ENCODE measurements at places on chromosomes 13 and 19. TPM values are rescaled to one million over a fixed set of nuclear protein-coding genes. Genes with fewer than 3 reads are reported as not detected.

- peaks cover 3% of the 10 kb centered on the region for H3K27me3 ChIP-seq
- H3K36me3 ChIP-seq = no peaks in the 10 kb centered on the region
- DNase-seq = no peak
- no peak overlapping the region for H3K4me3 ChIP-seq
- peaks cover 8% of the 10 kb centered on the region for H3K4me1 ChIP-seq
Observed at GRCh38 chr19:43818500-43818899, 8.6 kb upstream of the ZNF283 start.

DNA sequence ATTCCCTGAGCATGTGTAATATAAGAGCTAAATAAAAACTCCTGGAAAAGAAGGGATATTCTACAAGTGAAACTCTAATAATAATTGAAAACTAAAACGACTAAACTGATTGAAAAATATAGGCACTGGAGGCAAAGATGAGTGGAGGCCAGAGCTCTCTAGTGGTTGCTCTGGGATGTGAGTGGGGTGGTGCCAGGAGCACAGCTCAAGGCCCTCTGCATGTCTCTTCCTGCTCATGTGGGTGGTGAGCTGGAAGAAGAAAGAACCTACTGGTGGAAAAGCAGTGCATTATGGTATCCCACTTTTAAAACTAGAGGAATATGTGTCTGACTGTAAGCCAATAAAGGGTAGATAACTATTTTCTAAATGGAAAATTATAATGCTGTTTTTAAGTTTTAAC lies 15.8 kb upstream of the ARHGEF7 start:
- H3K27ac ChIP-seq = no peak overlapping the region
- peaks cover 26% of the 10 kb centered on the region for H3K27me3 ChIP-seq
- no peak for DNase-seq
- no peaks in the 10 kb centered on the region for H3K36me3 ChIP-seq

- H3K27me3 ChIP-seq = no peaks in the 10 kb centered on the region
- no peaks in the 10 kb centered on the region for H3K36me3 ChIP-seq
- no peak overlapping the region for H3K27ac ChIP-seq
- H3K4me3 ChIP-seq = no peak overlapping the region
Observed at GRCh38 chr13:39034085-39034484, 3.8 kb downstream of the PROSER1 start.

DNA sequence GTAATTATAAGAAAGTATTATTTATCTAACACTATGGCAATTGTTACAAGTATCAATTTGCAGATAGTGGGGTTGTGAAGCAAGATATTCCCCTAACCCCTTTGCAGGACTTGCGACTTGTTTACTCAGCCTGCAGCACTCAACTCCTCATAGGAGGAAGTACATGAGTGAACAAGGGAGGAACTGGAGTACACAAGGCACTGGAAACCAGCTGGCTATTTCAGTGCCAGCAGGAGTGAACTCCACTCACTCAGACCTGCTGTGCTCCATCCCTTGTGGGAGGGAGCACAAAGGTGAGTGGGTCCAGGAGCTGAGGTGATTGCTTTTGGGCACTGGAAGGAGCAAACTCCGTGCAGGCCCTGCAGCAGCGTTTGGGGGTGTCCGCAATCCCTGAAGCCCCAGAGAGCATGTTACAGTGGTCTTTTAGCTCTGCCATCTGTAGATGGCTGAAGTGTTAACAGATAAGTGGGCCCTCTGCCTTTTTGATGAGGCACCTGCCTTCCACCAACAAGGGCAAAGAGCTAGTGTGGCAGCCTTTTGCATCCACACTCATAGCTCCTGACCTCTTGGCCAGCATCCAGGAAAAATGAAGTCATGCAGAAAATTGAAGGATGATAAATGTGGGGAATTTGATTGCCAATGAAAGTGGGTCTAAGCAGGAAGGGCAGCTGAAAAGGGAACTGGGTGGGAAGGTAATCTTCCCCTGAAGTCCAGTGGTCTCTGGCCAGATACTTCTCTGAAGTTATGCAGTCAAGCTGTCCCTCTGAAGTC lies 802.2 kb upstream of the MIR17HG start:
- H3K4me3 ChIP-seq = no peak overlapping the region
- H3K36me3 ChIP-seq = no peaks in the 10 kb centered on the region
- DNase-seq = no peak
- H3K27ac ChIP-seq = no peak overlapping the region
- no peaks in the 10 kb centered on the region for H3K27me3 ChIP-seq
- no peaks in the 10 kb centered on the region for H3K4me1 ChIP-seq

- H3K4me1 ChIP-seq = no peaks in the 10 kb centered on the region
- no peaks in the 10 kb centered on the region for H3K27me3 ChIP-seq
- no peak overlapping the region for H3K4me3 ChIP-seq
Observed at GRCh38 chr13:85316506-85317025, 482.7 kb downstream of the SLITRK6 start.

DNA sequence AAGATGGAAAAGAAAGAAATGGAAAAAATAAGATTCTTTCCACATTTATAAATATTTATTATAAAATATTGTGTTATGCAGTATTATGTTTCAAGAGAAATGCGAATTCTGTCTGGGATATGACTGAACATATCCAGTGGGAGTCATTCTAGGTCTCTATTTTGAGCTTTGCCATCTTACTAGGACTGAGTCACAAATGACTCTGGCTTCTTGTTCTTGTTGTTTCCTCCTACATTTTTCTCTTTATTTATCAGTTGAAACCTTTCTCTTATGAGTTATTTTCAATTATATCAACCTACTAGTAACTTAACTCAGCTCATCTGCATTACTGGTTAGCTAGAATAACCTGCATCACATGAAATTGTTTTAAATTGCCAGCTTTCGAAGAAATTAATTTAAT lies 1247.3 kb downstream of the SLITRK1 start:
- no peaks in the 10 kb centered on the region for H3K36me3 ChIP-seq
- H3K4me1 ChIP-seq = no peaks in the 10 kb centered on the region
- no peak overlapping the region for H3K4me3 ChIP-seq
- no peak overlapping the region for H3K27ac ChIP-seq
- no peak for DNase-seq

DNA sequence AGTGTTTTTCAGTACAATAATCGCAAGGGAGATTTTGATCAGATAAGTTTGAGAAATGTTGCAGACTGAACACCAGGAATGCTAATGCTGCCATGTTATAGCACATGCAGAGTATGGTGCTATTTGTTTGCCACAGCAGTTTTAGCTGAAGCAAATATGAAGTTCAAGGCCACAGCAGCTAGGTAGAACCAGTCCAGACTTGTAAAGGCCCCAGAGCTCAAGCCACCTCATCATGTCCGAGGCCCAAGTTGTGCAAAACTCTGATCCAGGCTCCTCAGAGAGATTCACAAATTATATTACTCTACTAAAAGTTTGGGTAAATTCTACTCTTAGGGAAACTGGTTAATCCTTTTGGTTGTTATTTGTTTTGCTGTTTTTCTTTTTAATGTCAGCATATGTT lies 2702.6 kb downstream of the PCDH9 start:
- no peaks in the 10 kb centered on the region for H3K4me1 ChIP-seq
- no peaks in the 10 kb centered on the region for H3K36me3 ChIP-seq
- no peaks in the 10 kb centered on the region for H3K27me3 ChIP-seq
- H3K27ac ChIP-seq = no peak overlapping the region

GRCh38 chr13:59360916-59361315 lies 802.8 kb downstream of the DIAPH3 start:
- H3K4me1 ChIP-seq = no peaks in the 10 kb centered on the region
- H3K36me3 ChIP-seq = no peaks in the 10 kb centered on the region
- H3K27ac ChIP-seq = no peak overlapping the region
- no peaks in the 10 kb centered on the region for H3K27me3 ChIP-seq
- no peak for DNase-seq

DNA sequence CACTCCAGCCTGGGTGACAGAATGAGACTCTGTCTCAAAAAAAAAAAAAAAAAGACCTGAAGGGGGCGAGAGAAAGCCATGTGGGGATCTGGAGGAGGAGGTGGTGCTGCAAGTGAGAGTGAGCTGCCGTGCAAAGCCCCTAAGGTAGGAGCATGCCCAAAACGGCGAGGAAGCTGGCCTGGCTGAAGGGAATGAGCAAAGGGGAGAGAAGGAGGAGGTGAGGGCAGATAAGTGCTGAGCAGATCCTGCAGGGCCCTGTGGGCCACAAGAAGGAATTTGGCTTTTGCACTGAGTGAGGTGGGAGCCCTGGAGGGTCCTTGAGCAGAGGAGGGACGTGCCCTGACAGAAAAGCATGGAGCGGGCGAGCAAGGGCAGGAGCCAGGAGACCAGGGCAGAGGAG lies 19.4 kb upstream of the ADGRE5 start:
- H3K36me3 ChIP-seq = no peaks in the 10 kb centered on the region
- no peak overlapping the region for H3K27ac ChIP-seq

DNA sequence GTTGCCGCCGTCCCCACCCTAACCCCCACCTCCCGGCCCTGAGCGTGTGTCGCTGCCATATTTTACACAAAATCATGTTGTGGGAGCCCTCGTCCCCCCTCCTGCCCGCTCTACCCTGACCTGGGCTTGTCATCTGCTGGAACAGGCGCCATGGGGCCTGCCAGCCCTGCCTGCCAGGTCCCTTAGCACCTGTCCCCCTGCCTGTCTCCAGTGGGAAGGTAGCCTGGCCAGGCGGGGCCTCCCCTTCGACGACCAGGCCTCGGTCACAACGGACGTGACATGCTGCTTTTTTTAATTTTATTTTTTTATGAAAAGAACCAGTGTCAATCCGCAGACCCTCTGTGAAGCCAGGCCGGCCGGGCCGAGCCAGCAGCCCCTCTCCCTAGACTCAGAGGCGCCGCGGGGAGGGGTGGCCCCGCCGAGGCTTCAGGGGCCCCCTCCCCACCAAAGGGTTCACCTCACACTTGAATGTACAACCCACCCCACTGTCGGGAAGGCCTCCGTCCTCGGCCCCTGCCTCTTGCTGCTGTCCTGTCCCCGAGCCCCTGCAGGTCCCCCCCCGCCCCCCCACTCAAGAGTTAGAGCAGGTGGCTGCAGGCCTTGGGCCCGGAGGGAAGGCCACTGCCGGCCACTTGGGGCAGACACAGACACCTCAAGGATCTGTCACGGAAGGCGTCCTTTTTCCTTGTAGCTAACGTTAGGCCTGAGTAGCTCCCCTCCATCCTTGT lies 6.4 kb downstream of the YIPF2 start:
- no peak overlapping the region for H3K27ac ChIP-seq
- no peak for DNase-seq
- no peaks in the 10 kb centered on the region for H3K27me3 ChIP-seq
- no peaks in the 10 kb centered on the region for H3K4me1 ChIP-seq

DNA sequence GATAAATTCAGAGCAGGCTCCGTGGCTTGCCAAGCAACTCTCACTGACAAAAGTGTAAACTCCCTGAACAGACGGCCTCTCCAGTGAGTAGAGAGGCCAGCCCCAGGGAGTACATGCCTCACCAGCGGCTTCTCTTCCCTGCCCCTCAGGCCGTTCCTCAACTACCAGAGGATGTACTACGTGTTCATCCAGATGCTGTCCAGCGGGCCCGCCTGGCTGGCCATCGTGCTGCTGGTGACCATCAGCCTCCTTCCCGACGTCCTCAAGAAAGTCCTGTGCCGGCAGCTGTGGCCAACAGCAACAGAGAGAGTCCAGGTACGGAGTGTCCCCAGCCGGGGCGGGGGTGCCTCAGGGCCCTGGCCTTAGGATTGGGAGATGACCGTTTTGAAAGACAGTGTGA lies 93.4 kb upstream of the MCF2L start:
- DNase-seq = no peak
- H3K27me3 ChIP-seq = no peaks in the 10 kb centered on the region
- no peak overlapping the region for H3K27ac ChIP-seq
- no peaks in the 10 kb centered on the region for H3K36me3 ChIP-seq
- H3K4me1 ChIP-seq = no peaks in the 10 kb centered on the region

GRCh38 chr13:79258489-79258888 lies 147.6 kb downstream of the RBM26 start:
- H3K27ac ChIP-seq = no peak overlapping the region
- no peaks in the 10 kb centered on the region for H3K27me3 ChIP-seq
- DNase-seq = no peak
- no peak overlapping the region for H3K4me3 ChIP-seq

GRCh38 chr13:61734683-61735082 lies 319.0 kb upstream of the PCDH20 start:
- H3K27me3 ChIP-seq = no peaks in the 10 kb centered on the region
- no peak overlapping the region for H3K27ac ChIP-seq
- H3K4me3 ChIP-seq = no peak overlapping the region
- no peaks in the 10 kb centered on the region for H3K36me3 ChIP-seq
- no peak for DNase-seq

DNA sequence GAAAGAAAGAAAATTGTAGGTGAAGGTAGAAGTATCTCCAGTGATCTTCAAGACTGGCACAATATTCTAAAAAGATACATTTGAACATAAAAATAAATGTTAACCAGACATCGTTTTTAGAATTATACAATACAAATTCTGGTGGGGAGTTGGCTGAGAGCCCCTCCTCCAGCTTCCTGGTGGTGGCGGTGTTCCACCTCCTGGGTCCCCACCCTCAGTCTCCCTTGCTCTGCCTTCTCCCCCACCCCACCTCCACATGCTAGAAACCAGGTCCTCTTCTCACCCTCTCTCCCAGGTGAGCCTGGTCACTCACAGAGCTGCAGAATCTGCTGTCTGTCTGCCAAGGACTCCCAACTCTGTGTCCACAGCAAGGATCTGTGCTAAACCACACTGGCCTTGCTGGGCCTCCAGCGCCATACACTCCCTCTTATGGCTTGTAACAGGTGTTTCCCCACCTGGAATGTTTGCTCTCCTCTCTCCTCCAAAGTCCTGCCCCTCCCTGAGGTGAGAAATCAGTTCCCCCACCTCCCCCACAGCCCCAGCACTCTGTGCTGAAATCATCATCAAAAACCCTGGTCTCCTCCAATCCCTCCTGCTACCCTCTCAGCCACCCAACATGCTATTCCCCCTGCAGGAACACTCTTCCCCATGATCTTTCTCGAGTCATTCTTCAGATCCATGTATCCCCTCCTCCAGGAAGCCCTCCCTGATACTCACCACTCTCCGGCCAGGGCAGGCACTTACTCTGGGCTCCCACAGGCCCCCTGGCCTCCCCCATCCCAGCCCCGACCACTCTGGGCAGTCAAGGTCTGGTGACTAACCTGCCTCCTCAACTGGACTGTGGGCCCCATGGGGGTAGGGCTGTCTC lies 20.5 kb upstream of the CYP2S1 start:
- no peak for DNase-seq
- no peaks in the 10 kb centered on the region for H3K36me3 ChIP-seq
- no peak overlapping the region for H3K4me3 ChIP-seq
- H3K4me1 ChIP-seq = peaks cover 11% of the 10 kb centered on the region
- no peak overlapping the region for H3K27ac ChIP-seq

- no peak for DNase-seq
- H3K4me3 ChIP-seq = no peak overlapping the region
- no peaks in the 10 kb centered on the region for H3K4me1 ChIP-seq
- no peaks in the 10 kb centered on the region for H3K36me3 ChIP-seq
Observed at GRCh38 chr19:35508129-35508528, 5.3 kb downstream of the DMKN start.

The PRR22 gene
- 2.4 TPM for total RNA-seq

The IGFL1 gene
- not detected for total RNA-seq

The CEACAM7 gene
- not detected for total RNA-seq

The KLK2 gene
- total RNA-seq = not detected

The ATP4B gene
- not detected for total RNA-seq

The ZNF709 gene
- total RNA-seq = 2.8 TPM

The KCNC3 gene
- total RNA-seq = not detected

The FCER2 gene
- not detected for total RNA-seq

The RFPL4AL1 gene
- total RNA-seq = not detected
